ENCODE measurements at places on chromosomes 7 and 10.

DNA sequence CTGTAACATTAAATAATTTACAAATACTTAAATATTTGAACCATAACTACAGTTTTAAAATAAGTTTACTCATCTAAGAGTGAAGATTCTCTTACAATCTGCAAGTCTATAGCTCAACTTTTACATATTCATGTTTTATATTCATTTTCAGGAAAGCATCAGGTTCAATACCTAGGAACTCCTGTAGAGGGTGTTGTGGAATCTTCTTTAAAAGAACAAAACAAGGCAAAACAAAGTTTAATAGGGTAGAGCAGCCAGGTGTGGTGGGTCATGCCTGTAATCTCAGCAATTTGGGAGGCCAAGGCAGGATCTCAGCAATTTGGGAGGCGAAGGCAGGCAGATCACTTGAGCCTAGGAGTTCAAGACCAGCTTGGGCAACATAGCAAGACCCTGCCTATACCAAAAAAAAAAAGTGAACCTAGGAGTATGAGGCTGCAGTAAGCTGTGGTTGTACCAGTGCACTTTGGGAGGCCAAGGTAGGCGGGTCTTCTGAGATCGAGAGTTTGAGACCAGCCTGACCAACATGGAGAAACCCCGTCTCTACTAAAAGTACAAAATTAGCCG, 45.1 kb downstream of the ST8SIA6 start:
- no peak for DNase-seq

GRCh38 chr7:21064698-21065648, 278.3 kb upstream of the SP8 start:
- no peak for DNase-seq

- no peak for DNase-seq
These were observed 356.2 kb downstream of the GLRX3 start for GRCh38 chr10:130492266-130492934.

DNA sequence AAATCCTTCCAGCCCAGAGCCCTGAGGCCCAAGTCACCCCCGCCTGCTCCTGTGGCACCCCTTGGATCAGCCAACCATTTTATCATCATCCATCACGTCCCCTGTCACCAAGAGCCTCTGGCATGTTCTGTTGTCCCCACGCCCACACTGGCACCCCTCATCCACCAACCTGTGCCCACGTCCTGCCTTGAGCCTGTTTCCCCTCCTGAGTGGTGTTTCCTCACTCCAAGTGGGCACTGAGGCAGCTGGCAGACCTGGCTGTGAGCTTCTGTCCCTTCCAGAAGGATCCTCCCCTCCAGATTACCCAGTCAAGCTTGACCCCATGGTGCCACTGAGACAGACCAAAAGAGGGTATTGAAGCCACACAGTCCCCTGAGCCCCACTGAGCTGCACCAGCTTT, 71.4 kb upstream of the ANTXRL start:
- no peak for DNase-seq

GRCh38 chr10:3625959-3626751, 158.9 kb downstream of the KLF6 start:
- no peak for DNase-seq
